ENCODE measurements at places on chromosomes 3 and 15.

- DNase-seq, result no peak
These were observed 7.7 kb upstream of the AMOTL2 start for GRCh38 chr3:134381831-134382442.

DNA sequence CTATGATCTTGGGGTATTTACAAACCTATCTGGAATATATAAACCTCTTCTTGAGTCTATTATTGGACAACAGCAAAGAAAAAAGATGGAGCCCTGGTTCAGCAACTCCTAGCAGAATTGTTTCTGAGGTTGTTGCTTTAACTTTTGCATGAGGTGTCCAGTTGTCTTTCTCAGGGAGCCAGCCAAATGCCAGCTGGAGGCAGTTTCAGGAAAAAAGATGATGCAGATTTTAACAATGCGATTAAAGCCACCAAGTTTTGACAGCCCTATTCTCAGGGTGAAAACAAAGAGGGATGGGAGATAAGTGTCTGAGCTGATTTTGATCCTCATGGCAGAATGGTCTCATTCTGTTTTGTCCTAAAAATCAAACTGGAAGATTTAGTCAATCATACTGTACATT, 181.6 kb upstream of the RASGRP1 start:
- no peak for DNase-seq

DNA sequence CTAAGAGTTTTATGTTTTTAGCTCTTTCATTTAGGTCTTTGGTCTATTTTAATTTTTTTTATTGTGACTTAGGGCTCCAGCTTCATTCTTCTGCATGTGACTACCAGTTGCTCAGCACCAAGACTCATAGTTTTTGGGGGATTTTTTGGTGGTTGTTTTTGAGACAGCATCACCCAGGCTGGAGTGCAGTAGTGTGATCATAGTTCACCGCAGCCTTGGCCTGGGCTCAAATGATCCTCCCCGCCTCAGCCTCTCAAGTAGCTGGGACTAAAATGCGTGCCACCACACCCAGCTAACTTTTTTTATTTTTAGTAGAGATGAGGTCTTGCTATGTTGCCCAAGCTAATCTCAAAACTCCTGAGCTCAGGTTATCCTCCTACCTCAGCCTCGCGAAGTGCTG, 19.4 kb downstream of the CDV3 start:
- no peak for DNase-seq

- no peak for DNase-seq
These were observed 444.6 kb downstream of the GRM7 start for GRCh38 chr3:7305561-7305960.

DNA sequence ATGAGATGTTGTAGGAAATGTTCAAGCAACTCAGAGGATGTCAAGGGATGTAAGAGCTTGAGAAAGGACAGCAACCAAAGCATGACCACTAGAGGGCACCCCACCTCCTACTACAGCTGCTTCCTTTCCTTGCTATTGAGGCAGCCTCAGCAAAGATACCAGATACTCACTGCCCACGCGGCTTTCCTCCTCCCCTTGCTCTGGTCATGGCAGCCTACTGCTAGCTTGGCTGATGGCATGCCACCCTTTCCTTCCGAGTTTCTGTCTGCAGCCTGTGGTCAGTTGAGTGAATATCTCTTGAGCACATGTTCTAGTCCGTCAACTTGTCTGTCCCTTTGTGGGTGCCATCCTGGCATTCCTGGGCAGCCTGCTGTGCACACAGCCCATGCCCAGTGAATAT, 4.4 kb upstream of the CXCR6 start:
- peak; percentile 67 for DNase-seq

DNA sequence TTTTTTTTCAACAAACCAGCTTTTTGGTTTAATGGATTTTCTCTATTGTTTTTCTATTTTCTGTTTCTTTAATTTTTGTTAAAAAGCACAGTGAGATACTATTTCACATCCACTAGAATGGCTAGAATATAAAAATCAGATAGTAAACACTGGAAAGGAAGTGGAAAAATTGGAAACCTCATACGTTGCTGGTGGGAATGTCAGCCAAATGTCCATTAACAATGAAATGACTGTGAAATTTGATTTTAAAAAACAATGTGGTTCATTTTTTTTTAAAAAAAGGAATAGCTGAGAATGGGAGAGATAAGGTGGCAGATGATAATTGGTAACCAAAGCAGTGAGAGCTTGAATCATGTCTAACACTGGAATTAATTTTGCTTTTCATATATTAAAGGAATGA, 19.9 kb downstream of the NR2C2 start:
- DNase-seq, result no peak

- no peak for DNase-seq
These were observed 65.5 kb upstream of the FBN1 start for GRCh38 chr15:48710952-48711495.

- no peak for DNase-seq
These were observed 92.7 kb downstream of the MYLK start for GRCh38 chr3:123791417-123791816.

DNA sequence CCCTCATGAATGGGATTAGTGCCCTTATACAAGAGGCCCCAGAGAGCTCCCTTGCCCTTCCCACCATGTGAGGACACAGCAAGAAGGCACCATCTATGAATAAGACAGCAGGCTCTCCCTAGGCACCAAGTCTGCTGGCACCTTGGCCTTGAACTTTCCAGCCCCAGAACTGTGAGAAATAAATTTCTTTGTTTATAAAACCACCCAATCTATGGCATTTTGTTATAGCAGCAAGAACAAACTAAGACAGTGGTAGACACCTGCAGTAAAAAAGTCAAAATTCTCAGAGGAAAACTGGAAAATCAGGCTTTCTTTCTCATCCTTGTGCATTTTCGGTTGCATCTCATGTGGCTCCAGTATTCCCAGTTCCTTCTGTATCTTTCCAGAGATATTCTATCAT, 90.3 kb downstream of the LSM3 start:
- DNase-seq, result no peak

GRCh38 chr3:66537735-66538134, 36.9 kb upstream of the LRIG1 start:
- DNase-seq, result no peak

- DNase-seq, result peak; percentile 43
These were observed 7.7 kb downstream of the TNK2 start for GRCh38 chr3:195900436-195901355.

DNA sequence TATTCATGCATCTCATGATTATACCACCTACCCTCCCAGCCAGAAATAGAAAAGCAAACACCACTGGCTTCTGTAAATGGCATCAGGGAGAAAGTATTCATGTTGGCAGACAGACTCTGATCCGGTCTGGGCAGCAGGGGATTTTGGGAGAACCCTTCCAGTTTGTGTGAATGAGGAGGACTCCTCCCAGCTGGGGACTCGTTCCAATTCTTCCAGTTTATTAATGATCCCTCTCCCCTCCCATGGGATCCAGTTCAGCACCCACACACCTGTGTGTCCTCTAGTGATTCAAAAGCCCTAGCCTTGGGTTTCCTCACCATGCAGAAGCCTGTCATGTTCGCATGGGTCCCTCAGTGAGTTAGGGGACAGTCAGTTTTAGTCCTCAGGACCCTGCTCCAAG, 110.9 kb downstream of the IQSEC1 start:
- no peak for DNase-seq

DNA sequence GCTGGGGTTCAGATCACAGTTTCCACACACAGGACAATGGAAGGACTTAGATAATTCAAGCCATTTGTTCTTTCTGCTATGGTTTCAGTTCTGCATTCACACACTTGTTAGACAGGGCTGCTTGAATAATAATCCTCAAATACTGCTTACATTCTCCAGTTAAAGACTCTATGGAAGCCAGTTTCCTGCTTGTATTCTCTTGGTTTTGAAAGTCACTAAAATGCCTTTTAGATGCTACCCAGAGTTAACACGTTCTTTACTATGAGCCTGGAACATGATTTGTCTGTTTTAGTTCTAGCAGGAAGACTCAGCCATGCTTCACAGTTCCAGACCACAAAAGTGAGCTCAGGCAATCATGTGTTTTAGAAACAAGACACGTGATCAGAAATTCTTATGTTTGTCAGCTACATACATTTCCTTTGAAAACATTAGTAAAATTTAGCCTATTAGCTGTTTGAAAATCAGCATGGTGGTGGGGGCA, 152.4 kb downstream of the LEKR1 start:
- peak; percentile 77 for DNase-seq

DNA sequence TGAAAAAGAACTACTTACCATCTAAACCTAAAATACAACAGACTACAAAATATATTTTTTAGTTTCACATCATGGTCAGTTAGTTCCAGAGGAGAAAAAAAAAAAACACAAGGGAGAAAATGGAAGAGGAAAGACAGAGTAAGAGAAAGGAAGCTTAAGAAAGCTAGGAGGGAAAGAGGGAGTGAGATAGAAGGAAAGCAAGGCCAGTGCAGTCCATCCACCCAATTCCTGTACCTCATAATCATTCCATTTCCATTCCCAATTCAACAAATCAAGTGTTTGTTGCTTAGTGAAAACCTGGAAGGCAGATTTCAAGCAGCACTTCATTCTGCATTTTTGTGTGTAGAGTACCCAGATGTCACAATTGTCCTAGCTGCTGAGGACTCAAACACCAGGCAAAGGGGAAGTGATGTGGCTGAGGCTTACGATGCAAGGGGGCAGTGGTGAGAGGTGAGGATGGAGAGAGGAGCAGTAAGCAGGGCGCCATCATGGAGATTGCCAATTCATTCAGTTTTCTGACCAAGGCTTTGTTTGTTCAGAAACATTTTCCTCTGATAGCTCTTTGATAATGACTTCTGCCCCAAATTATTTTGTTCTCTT, 83.6 kb upstream of the GSK3B start:
- DNase-seq, result no peak

DNA sequence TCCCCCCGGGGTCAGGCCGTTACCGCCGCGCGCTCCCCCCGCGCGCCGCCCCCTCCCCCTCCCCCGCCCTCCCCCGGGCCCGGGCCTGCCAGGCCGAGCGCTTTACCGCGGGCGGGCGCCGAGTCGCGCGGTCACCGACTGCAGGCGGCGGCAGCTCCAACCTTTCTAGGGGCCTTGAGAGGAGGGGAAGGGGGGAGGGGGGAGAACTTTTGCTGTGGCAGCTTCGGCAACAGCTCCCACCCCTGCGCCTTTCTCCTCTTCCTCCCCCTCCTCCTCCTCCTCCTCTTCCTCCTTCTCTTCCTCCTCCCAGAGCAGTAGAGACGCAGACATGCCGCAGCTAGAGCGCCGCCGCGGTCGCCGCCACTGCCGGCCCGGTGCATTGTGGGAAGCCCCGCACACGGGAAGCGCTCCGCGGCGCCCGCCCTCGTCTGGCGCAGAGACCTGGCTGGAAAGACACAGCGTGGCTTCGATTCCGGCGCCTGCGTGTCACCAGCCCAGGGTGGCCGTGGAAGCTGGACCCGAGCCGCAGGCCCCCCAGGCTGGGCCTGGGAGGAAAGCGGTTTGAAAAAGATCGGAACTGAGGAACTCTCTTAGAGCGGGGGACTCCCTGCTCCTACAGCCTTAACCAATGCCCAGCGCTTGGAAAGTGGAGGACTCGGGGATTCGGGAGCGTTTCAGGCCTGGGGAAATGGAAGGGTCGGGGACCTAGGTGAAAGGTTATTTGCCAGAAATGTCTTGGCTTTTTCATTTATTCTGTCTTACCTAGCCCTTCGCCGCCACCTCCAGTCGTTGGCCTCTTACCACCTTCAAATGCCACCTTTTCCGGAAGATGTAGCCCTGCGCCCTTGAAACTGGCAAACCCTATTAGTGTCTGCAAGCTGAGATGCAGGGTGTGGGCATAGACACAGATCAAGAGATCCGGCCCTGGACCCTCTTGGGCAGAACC, at the start of gene ZNF148:
ZNF148 (minus strand) TSS at position 330 of the 946 bp plus-strand sequence. CDS start 61,685 bp downstream, outside the sequence.
- DNase-seq, result peak; percentile 90

DNA sequence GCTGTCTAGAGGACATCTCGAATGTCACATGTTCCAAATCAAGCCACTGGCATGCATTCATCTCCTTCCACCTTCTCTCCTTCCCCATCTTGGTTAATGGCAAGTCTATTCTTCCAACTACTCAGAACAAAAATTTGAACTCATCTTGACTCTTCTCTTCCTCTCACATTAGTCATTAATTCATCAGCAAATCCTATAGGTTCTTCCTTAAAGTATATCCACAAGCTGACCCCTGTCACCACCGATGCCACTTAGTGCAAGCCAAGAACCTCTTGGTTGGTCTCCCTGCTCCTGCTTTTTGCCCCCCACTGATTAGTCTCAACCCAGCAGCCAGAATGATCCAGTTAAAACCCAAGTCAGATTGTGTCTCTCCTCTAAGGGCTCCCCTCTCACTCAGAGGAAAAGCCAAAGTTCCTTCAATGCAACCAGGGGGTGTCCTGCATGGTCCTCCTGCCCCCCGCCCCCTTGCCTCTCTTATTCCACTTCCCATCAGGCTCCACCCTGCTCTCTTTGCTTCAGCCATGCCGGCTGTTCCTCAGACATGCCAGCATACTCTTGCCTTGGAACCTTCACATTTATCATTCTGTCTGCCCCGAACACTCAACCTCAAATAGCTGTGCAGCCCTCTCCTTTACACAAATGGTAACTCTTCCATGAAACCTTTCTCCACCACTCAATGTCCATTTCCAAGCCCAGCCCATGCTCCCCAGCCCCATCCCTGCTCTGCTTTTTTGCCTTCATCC, 1.0 kb upstream of the GALNT15 start:
- DNase-seq, result no peak
